GF-D8 (cell line): ENCODE measurements at places on chromosomes 5 and 9.
A peak's percentile ranks its signal among the peaks of the same experiment; 100 is the strongest.

DNA sequence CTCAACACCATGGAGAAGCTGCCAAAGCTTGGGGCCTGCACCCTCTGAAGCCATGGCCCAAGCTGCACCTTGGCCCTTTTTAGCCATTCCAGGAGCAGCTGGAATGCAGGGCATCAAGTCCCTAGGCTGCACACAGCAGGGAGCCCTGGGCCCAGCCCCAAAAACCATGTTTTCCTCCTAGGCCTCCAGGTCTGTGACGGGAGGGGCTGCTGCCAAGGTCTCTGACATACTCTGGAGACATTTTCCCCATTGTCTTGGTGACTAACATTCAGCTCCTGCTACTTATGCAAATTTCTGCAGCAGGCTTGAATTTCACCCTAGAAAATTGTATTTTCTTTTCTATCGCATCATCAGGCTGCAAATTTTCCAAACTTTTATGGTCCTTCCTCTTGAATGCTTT, 64.6 kb downstream of the ELOVL7 start:
- DNase-seq = no peak

- peak; percentile 71 for DNase-seq
Measured at GRCh38 chr5:173885475-173886010, 2.6 kb upstream of the CPEB4 start.

DNA sequence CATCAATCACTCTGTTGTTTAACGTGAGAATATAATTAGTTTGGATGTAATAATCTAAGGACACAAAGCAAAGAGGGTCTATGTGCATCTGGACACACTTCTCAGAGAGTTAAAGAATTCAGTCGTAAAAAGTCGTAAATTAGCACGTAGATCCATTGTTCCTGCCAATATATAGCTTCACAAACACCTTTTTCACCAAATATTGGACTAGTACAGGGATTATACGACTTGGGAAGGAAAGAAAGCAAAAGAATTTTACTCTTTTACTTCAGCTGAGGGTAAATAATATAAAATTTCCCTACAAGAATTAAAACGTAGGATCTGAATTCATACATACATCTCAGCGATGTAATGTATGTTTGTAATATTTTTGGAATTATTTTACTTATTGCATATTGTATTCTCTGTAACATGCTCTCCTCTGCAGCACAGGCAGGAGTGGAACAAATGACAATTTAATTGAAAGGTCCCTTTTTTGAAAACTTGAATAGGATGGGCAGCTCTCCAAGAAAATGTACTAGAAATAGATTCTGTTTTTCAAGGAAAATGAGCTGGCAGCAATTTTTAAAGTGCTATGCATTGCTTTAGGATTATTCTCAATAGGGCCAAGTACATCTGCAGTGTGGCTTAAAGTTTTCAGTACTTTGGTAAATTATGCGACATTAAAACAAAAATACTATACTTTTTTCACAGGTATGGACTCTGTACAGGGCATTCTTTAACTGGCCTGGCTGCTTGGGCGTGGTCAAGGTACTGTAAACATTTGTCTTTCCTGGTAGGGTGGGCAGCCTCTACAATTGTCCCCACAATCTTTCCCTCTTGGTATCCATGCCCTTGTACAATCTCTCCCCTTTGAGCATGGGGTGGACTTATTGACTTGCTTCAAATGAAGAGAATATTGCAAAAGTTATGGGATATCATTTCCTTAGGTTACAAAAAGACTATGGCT, 39.7 kb upstream of the HSD17B4 start:
- no peak for DNase-seq

- DNase-seq = no peak
Measured at GRCh38 chr5:41289970-41290464, 76.7 kb upstream of the C6 start.

GRCh38 chr9:134328341-134328840, 2.1 kb downstream of the RXRA start:
- DNase-seq = no peak

GRCh38 chr5:100746730-100747129, 156.4 kb downstream of the ST8SIA4 start:
- no peak for DNase-seq

- DNase-seq = no peak
Measured at GRCh38 chr5:150377964-150378694, 20.6 kb downstream of the TCOF1 start.

DNA sequence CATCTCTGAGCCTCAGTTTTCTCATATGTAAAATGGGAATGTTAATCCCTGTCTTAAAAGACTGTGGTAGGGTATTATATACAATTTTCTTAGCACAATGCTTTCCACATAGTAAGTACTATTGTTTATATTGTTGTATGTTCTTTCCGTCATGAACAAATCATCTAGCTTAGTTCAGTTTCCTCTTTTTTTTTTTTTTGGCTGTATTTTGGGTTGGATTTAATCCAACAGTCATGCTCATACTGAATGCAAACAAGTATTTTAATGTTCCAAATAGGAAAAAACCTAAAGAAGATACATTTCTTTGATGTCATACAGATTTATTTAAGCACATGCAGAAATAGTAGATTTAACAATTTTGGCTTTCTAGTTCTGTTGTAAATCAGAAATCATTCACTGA, 95.1 kb downstream of the RNF180 start:
- no peak for DNase-seq

DNA sequence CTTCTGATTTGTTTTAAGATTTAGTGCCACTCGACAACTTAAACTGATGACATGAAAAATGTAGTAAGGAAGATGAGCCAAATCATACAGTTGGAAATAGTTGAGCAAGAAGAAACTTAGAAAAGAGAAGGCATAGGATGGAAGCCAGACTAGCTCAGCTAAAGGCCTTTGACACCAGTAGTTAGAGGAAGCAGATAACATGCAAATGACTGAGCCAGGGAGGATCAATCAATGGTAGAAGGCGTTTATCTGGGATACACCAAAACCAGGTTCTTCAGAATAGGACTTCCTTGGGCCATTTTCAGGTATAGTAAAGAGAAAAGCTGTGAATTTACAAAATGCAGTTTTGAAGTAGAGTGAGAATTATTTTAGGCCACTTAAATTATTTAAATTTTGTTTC, 3.2 kb downstream of the TDRD7 start:
- no peak for DNase-seq

DNA sequence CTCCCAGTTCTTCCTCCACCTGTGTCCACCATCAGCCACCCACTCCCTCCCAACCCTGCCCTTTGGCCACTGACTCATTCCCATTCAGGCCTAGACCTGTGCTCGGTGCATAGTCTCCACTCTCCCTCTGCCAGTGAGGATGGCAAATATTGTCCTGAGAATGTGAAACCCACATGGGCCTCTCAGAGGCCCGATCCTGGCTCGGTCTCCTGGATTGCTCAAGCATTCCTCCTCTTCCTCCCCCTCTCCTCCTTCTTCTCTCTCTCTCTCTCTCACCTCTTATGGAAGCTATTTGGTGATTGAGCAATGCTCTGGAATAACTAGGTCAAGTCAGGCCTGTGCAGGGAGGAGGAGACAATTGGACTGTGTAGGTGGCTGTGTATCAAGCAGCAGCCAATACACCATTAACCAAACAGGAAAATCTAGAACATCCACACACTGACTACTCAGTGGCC, 99.9 kb downstream of the KLF4 start:
- DNase-seq = no peak
